AG04449 (cell line): ENCODE measurements at places on chromosomes 6 and 20.

DNA sequence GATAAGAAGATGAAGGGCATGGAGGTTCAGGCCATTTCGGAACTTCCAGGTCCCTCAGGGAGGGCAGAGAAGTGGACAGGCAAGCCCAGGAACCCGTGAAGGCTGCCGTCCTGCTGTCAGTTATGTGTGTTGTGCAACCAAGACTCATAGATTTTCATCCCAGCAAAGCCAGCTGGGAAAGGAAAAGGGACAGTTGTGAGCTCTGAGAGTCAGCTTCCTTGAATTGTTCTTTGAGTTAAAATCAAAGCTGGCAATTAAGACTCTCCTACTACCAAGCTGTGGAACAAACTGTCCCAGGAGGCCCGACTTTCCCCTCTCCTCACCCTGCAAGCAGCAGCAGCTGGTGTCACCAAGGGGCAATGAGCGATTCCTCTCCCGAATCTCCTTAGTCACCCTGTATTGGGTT is 46.3 kb upstream of the IYD start:
- no peak for DNase-seq

DNA sequence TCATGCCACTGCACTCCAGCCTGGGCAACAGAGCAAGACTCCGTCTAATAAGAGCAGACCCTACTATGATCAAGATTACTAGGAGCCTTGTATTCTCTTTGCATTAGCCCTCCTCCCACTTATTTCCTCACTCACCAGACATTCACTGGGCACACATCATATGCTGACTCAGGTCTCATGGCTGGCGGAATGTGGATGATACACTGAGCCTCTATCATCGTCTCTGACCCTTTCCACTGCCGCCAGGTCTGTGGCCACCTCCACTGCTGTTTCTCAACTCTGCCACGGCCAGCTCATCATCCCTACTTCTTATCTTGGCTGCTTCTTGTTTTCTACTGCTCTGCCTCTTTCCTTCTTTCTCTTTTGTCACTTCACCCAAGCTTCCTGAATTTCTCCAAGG is 161.0 kb downstream of the BACH2 start:
- DNase-seq = peak; percentile 54

GRCh38 chr6:9405369-9405768 is 970.0 kb upstream of the SLC35B3 start:
- DNase-seq = no peak

- DNase-seq = no peak
Measured at GRCh38 chr6:99129835-99130234, 182.1 kb upstream of the FBXL4 start.

GRCh38 chr20:57655809-57656155 is 35.6 kb upstream of the ZBP1 start:
- DNase-seq = no peak

DNA sequence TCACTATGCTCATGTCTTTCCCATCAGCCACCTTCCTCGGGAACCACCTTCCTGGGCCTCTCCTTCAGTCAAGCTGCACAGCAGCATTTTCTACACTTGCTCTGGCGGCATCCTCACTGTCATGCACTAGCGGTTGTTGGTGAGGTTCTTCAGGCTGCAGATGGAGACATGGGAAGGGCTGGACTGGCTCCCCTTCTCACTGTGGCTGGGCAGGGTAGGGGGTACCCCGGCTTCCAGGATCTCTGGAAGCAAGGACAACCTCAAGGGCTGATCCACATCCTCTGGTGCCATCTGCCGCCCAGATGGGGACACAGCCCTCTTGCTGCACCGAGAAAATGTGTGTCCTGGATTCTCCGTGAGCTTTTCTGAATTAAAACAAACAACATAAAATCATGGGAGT is 180.1 kb upstream of the RNF24 start:
- DNase-seq = no peak

GRCh38 chr20:11394145-11394833 is 523.4 kb upstream of the BTBD3 start:
- peak; percentile 95 for DNase-seq

DNA sequence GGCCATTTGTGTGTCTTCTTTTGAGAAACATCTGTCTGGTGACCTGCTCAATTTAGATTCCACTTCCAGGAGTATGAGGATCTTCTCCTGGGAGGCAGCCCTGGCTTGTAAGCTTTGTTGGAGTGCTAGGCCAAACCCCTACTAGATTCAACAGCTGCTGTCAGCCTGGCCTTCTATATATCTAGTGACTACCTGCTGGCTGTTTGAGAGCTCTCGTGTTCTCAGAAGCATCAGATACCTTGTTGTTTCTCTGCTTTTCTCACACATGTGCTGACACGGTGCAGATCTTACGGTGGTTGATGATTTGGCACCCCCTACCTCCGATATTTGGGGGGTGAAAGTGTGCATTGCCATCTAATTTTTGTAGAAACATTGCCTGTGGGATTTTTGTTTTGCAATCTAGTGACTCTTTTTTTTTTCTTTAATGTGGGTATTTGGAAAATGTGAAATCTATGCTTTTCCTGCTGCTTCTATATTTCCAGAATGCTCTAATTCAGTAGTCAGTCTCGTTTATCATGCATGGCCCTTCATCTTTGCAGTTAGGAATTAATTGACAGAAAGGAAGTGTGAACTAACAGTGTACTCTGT is 4.7 kb downstream of the CCN2 start:
- no peak for DNase-seq

GRCh38 chr6:158027590-158028285 is 46.1 kb downstream of the SYNJ2 start:
- no peak for DNase-seq
